Stomach (tissue), 19 donors: ENCODE measurements at places on chromosomes 2 and 18.

DNA sequence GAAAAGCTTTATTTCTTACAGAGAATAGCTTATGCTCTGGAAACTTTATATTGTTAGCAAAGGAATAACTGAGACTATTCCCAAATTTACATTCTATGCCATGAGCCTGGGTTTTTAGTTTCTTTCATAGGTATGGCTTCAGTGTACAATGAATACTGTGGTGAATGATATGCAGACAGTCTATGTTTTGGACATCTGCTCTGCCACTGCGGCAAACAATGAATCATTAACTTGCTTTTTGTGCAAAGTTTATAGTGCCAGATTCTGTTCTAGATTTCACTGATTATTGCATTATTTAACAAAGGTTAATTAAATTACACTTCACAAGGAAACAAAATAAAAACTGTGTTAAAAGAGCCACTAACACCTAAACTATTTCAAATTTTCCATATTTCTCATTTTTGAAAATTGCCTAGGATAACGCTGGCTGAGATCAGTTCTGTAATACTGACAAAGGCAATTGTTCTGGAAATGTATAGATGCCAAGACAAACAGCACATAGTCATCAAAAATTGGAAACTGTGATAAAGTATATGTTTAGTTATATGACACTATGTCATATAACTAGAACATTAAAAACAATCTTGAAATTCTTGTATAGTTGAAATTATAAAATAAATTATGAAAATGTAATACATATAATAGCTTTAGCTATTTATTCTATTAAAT lies 74.7 kb downstream of the ITSN2 start:
- DNase-seq: no peak

- DNase-seq: no peak
Observed at GRCh38 chr2:12727065-12727464, 10.3 kb downstream of the TRIB2 start.

DNA sequence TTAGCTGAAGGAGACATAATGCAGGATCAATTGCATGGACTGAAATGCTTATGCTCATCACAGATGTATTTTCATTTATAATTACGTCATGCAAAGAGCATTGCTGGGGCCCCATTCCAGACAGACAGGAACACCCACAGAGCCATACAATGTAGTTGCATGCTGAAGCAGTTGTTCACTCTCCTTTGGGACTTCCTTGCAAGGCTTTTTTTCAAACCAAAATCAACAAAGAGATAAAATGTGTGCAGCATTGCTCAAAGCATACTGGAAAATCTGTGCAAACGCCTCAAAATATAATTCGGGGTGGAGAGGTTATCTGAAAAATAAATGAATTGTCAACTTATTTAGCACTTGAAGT lies 463.2 kb downstream of the CDH2 start:
- DNase-seq: peak; percentile 77

- no peak for DNase-seq
Observed at GRCh38 chr18:32958746-32959145, 185.9 kb upstream of the KLHL14 start.
